ENCODE measurements at places on chromosomes 2 and 18.

- no peaks in the 10 kb centered on the region for H3K4me1 ChIP-seq
- no peaks in the 10 kb centered on the region for H3K36me3 ChIP-seq
- no peaks in the 10 kb centered on the region for H3K27me3 ChIP-seq
Measured at GRCh38 chr18:14947482-14948162, 199.7 kb downstream of the ANKRD30B start.

DNA sequence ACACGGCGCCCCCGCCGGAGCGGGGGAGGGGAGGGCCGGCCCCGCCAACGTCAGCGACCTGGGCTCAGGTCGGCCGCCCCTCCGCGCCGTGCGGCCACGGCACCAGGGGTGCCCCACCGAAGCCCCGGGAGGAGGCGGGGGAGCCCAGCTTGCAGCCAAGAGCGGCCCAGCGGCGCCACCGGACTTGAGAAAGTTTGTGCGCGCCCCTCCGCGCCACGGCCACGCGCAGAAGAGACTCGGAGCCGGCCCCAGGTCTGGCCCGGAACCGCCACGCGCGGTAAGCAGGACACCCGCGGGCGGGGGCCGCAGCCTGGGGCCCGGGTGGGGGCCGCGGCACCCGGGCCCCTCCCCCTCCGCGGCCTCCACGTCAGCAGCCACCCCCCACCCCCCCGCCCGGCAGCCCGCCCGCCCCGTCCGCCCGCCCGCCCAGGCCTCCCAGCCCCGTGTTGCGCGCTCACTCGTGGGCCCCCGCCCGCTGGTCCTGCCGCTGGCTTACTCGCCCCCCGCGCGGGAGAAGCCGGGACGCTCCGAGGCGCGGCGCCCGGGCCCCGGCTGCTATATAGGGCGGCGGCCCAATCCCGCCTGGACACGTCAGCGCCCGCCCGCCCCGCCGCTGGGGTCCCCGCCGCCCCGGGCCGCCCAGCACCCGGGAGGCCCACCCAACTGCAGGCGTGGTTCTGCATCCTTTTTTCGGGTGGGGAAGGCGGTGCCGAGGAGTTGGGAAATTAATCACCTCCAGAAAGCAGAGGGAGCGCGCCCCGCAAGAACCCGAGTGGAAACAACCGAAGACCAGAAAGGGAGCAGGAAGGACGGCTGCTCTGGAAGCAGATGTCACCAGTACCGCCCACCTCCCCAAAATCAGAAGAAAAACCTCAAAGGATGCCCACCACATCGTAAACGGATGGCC, 42.9 kb downstream of the HDLBP start:
- no peaks in the 10 kb centered on the region for H3K27me3 ChIP-seq
- peaks cover 17% of the 10 kb centered on the region for H3K36me3 ChIP-seq
- H3K27ac ChIP-seq: peak overlapping the region; percentile 49
- H3K4me3 ChIP-seq: peak overlapping the region; percentile 97
- peak; percentile 77 for DNase-seq

DNA sequence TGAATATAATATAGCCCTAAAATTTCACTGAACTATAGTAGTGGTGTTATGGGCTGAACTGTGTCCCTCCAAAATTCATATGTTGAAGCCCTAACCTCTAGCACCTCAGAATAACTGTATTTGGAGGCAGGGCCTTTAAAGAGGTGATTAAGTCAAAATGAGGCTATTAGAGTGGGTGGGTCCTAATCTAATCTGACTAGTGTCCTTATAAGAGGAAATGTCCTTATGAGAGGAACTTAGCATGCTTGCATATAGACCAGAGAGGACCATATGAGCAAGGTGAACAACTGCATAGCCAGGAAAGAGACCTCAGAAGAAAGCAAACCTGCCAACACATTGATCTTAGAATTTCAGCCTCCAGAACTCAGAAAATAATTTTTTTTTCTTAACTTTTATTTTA, 238.4 kb downstream of the ZEB2 start:
- no peak overlapping the region for H3K4me3 ChIP-seq
- no peak overlapping the region for H3K27ac ChIP-seq
- H3K4me1 ChIP-seq: no peaks in the 10 kb centered on the region
- H3K36me3 ChIP-seq: no peaks in the 10 kb centered on the region

- H3K36me3 ChIP-seq: no peaks in the 10 kb centered on the region
- no peak overlapping the region for H3K27ac ChIP-seq
- peaks cover 7% of the 10 kb centered on the region for H3K4me1 ChIP-seq
- H3K4me3 ChIP-seq: no peak overlapping the region
- DNase-seq: no peak
Measured at GRCh38 chr2:60292242-60292641, 261.2 kb downstream of the BCL11A start.

DNA sequence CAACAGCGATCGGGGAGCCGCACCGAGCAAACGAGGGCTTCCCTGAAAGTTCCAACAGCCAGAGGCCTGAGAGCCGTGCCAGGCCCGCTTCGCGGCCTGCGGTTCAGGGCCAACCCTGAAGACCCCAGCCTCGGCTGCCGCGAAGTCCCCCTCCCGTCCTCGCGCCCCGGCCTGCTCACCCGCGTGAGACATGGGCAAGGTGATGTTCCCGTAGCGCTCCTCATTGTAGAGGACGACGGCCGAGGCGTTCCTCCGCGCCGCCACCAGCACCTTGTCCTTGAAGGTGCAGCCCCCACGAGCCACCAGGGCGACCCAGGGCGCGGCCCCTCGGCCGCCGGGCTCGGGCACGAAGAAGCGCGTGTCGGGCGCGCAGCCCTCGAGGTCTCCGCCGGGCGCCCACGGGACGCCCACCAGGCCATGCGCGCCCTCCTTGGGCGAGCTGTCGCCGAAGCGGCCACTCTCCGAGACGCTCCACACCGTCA, 510 bp downstream of the RNF149 start:
- no peaks in the 10 kb centered on the region for H3K36me3 ChIP-seq
- DNase-seq: no peak
- peak overlapping the region; percentile 82 for H3K4me3 ChIP-seq

GRCh38 chr18:40048886-40049650, 1906.0 kb upstream of the PIK3C3 start:
- H3K36me3 ChIP-seq: no peaks in the 10 kb centered on the region
- no peak for DNase-seq
- no peaks in the 10 kb centered on the region for H3K4me1 ChIP-seq
- no peak overlapping the region for H3K27ac ChIP-seq
